NCI-H1694 (cell line): ENCODE measurements at places on chromosomes 16 and 17.

DNA sequence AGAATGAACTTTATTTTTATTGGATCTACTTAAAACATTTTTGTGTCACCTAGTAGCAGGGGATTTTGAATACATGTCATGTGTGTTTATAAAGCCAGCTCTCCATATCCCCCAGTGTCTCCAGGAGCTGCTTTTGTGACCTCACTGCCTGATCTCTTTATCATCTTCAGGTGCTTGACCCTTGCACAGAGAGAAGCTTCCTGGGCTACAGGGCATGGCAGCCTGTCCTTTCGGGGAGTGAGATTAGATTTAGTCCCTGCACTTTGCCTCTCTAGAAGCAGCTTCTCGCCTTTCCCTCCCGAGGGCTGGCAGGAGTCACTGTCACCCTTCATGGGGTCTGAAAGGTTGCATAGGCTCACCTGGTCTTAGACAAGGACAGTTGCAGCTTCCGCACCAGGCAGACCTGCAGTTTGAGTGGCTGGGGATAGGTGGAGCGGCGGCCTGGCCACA lies 42.7 kb downstream of the PGS1 start:
- no peak for DNase-seq

- no peak for DNase-seq
Observed at GRCh38 chr17:50428831-50429424, 2.9 kb downstream of the ACSF2 start.

DNA sequence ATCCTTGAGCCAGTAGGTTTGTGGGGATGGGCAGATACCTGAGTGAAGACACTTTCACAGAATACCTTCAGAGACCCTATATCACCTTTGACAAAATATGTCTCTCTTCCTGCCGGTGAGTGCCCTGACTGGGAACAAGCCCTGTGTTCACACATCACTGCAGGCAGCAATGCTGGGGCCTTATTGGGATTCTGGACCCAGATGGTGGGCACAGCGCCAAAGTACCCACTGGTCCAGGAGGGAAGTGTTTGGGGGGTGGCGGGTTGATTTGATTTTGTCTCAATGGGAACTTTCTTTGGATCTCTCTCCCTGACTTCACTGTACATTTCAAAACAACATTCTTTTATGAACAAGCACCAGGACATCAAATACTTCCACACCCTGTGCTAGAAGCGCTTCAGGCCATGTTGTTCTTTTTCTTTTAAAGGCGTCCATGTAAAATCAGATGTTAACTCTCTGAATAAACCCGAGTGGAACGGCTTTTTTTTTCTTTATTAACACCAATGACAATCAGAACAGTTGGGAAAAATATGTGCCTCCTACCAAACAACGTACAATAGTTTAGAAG lies 62.4 kb upstream of the AKTIP start:
- no peak for DNase-seq

- DNase-seq = no peak
Observed at GRCh38 chr17:64679710-64680216, 17.7 kb upstream of the SMURF2 start.

DNA sequence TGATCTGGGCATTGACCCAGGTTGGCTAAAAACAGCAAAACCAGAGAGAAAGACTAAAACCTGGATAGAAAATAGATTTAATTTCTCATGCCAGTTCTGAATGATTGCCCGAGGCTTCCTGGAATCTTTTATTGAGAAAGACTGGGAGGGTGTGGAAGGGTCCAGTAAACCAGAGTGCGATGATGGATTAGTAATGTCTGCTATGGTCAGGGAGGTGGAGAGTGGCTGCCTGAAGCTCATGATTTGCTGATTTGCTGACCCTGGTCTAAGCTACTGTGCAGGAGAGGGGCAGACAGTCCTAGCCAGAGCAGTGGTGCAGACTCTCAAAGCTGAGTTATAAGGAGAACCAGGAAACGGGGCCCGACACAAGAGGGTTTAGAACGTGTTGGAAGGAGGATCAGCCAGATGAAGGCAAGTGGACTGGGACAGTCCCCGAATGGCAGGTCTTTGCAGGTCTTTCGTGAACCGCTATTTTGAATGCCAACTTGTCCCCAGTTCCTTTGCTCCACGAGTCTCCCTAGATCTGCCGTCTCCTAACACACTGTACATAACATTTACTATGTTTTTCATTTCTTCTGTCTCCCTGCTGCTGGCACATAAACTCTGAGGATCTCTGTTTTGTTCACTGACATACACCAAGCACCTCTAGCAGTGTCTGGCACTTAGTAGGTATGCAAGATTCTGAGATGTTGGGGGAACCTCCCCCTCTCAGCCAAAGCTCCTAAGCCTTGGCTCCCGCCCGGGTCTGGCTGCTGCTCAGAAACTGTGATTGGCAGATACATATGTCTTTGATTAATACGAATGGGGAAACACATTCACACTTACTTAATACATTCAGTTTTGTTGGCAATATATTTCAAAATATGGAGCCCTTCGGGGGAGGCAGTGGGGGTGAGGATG lies 237.3 kb upstream of the TNRC6C start:
- no peak for DNase-seq

DNA sequence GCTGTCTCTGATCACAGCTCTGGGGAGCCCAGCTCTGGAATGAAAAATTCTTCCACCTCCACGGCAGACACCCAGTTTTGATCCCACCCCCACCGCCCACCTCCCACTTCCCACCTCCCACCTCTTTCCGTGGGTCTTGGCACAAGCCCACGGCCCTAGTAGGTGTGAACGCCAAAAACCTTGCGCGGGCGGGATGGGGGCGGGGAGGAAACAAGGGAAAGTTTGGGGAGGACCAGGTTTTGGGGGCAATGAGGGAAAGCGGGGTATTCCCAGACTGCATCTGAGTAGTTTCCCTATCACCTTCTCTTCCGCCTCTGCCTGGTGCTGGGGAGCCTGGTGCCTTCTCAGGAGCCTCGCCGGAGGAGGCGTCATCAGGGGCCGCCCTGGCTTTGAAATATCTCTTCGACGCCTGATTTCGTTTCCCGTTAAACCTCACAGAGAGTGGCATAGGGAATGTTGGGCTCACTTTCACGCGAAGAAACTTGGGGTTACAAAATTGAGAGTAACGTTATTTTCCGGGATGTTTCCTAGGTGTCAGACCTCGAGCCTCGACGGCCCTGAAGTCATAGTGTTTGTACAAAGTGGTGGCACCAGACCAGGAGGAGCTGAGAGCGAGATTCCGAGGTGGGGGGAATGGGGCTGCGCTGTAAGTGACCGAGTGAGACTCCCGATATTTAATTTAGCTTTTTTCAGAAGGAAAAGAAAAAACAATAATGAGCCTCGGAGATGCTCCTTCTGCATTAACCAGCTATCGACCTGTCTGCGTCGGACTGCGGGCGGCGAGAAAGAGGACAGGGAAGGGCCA lies 1.6 kb upstream of the IRX3 start:
- no peak for DNase-seq

- DNase-seq = no peak
Observed at GRCh38 chr16:3909791-3910583, 29.5 kb upstream of the CREBBP start.

DNA sequence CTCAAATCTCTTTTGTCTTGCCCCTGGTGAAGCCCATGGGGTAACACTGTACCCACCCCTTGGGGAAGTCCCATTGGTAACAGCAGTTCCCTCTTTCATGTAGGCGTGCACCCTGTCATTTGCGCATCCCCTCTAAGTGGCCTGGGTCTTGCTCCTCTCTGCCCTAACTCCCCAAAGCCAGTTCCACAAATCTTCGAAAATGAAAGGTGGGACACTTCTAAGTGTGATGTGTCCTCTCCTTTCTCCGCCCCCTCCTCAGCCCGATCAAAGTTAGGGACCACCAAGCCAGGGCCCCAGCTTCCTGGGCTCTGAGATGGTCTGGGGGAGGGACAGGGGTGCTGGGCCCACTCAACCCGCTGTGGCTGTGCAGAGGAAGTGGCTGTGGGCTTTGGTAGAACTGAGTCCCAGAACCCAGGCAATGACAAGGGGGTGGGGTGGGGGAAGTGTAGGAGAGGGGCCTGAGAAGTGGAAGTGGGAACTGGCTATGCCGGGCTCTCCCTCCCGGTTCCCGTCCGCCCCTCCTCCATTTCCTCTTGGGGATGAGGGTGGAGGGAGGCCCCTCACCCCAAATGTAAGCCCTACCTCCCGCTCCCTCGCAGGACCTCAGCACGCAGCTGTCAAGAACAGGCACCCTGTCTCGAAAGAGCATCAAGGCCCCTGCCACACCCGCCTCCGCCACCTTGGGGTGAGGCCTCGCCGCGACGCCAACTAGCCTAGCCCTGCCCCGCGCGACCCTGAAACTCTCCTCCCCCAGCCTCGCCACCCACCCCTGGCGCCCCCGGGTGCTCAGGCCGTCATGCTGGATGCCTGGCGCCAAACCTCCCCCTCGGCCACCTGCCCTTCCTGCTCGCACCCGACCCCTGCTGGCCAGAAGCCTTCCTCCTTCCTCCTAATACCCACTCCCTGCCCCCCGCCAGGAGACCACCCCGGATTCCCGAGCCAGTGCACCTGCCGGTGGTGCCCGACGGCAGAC lies 8.7 kb downstream of the ABI3 start:
- DNase-seq = no peak

DNA sequence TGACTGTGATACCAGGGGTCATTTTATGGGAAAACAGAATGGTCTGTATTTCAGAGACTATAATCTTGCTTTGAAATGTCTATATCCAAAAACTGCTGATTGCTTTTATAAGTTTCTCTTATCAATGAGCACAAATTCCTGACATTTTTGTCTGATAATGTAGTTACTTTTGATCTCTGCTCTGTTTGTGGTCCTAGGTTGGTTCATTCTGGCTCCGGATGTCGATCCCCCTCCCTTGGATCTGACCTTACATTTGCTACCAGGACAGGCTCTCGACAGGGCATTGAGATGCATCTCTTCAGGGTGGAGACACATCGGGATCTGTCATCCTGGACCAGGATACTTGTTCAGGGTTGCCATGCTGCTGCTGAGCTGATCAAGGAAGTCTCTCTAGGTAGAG lies 27.3 kb upstream of the VPS4A start:
- no peak for DNase-seq

GRCh38 chr17:10699856-10700255 lies 2.5 kb downstream of the ADPRM start:
- no peak for DNase-seq

DNA sequence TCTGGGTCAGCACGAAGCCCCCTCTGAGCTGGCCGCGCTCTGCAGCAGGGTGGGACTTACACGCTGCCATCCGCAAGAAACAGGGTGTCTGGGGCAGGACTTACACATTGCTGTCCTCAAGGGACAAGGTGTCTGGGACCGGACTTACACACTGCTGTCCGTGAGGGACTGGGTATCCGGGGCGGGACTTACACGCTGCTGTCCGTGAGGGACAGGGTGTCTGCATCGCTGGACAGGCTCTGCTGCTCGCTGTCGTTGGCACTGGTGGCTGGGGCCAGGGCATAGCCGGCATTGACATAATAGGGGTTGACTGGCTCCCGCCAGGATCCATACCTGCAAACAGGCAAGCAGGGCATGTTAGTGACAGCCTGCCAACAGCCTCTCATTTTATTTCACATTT lies 31.4 kb downstream of the PDIA2 start:
- no peak for DNase-seq

- DNase-seq = no peak
Observed at GRCh38 chr17:10790491-10791401, 13.2 kb downstream of the TMEM238L start.

GRCh38 chr17:56347639-56348038 lies 194.4 kb downstream of the ANKFN1 start:
- no peak for DNase-seq

DNA sequence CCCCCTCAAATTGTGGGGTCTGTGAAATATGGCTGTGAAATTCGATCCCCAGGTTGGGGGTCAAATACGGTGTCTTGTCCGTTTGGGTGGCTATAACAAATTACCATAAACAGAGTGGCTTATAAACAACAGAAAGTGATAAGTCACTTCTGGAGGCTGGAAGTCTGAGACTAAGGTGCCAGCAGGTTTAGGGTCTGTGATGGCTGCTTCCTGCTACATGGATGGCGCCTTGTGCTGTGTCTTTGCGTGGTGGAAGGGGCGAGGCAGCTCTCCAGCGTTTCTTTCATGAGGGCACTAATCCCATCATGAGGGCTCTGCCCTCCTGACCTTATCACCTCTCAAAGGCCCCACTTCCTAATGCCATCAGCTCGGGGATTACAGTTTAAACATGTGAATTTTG lies 120.0 kb downstream of the IRF8 start:
- no peak for DNase-seq

DNA sequence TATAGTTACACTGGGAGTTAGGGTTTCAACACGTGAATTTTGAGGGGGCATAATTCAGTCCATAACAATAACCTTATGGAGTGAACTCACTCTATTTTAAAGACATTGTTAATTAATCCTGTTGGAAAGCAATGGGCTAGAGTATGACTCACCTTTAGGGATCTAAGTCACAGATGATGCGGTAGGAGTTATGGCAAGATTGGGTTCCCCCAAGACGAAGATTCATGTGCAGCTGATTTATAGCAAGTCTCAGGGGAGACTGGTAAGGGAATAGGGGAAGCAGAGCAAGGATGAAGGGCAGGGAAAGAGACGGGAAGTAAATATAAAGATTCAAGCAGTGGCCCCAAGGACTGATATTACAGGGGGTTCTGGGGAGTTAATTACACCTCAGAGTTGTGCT lies 159.6 kb upstream of the DNAH9 start:
- no peak for DNase-seq

GRCh38 chr17:45848868-45849535 lies 4.3 kb downstream of the SPPL2C start:
- no peak for DNase-seq

- DNase-seq = no peak
Observed at GRCh38 chr17:40346765-40347158, 17.8 kb downstream of the GJD3 start.

DNA sequence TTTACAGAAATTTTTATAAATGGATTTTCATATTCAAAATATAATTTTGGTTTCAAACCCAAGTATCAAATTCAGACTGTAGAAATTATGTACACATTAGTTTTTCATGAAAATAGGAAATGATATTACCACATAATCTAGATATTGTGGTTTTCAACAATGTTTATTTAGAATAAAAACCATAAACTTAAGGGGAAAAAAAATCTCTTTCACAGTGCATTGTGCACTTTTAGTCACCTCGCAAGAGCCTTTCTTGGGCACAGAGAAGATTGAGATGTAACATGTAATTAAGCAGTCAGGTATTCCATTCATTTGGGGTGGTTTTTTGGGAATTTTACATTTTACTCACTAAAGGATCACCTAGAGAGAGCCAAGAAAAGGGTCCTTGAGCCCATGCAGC lies 104.0 kb downstream of the TANC2 start:
- no peak for DNase-seq

DNA sequence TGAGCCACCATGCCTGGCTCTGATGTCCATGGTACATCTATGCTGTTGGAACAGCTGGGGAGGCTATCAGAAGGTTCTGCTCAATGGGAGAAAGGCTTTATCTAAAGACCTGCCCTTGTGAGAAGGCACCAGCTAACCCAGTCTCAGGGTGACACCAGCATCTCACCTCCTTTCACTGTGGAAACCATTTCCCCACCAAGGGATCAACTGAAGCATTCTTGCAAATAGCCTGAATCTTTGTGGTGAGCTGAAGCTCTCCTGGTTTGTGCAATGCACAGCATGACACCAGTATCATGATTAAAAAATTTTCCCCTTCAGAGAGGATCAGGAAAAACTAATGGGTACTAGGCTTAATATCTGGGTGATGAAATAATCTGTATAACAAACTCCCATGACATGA lies 5.1 kb downstream of the CCL18 start:
- DNase-seq = no peak

- DNase-seq = no peak
Observed at GRCh38 chr16:28014851-28015250, 48.7 kb downstream of the GSG1L start.
